ENCODE measurements at places on chromosomes 3 and 15. TPM values are rescaled to one million over a fixed set of nuclear protein-coding genes. Genes with fewer than 3 reads are reported as not detected.

SLC9C1 gene
- not detected for polyA plus RNA-seq

DNA sequence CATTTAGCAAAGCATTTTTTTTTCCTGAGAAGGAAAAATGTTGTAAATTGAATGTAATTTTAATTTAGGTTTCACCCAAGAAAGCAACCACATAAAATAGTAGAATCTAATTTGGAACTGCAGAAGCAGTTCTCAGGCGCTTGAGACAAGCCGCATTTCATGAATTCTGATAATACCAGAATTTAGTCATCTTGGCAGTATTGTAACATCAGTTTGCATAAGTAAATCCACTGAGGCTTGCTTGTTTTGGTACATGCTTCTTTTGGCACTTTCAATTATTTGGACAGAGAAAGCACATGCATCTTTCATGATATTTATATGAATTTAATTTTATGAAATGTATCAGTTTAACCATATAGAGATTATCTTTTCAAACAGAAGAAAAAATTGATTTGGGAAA lies 389.7 kb upstream of the ROBO1 start:
- H3K4me3 ChIP-seq = no peak overlapping the region
- DNase-seq = no peak
- H3K4me1 ChIP-seq = no peaks in the 10 kb centered on the region
- H3K27me3 ChIP-seq = no peaks in the 10 kb centered on the region
- H3K36me3 ChIP-seq = no peaks in the 10 kb centered on the region

ZNF385D gene
- not detected for polyA plus RNA-seq

DNA sequence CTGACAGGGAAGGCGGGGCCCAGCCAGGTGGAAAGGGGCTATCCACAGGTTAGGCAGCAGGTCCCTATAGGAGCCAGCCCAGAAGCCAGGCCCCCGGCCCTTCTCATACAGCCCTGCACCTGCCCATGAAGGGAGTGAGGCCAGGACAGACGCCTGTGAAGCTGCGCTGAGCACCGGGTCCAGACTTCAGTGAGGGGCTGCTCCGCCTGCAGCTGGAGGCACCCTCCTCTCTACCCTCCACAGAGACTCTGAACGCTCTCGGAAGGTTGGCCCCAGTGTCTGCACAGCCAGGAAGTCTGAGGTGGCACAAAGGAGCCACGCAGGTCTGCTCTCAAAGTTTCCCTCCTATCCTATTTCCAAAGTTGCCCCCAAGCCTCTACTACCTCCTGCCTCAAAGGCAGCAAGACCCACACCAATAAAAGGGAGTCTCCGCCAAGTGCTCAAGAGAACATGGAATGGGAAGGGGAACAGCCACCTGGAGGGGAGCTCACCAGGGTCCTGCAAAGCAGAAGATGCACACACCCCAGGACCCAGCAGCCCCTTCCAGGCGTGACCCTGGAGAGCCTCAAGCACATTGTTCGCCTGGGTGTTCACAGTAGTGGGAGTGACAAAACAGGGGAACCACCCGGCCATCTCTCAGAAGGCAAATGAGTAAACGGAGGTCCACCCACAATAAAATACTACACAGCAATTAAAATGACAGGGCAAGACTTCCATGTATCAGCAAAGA lies 19.5 kb downstream of the XXYLT1 start:
- no peak overlapping the region for H3K4me3 ChIP-seq
- no peak for DNase-seq
- no peaks in the 10 kb centered on the region for H3K4me1 ChIP-seq
- no peaks in the 10 kb centered on the region for H3K27me3 ChIP-seq

DNA sequence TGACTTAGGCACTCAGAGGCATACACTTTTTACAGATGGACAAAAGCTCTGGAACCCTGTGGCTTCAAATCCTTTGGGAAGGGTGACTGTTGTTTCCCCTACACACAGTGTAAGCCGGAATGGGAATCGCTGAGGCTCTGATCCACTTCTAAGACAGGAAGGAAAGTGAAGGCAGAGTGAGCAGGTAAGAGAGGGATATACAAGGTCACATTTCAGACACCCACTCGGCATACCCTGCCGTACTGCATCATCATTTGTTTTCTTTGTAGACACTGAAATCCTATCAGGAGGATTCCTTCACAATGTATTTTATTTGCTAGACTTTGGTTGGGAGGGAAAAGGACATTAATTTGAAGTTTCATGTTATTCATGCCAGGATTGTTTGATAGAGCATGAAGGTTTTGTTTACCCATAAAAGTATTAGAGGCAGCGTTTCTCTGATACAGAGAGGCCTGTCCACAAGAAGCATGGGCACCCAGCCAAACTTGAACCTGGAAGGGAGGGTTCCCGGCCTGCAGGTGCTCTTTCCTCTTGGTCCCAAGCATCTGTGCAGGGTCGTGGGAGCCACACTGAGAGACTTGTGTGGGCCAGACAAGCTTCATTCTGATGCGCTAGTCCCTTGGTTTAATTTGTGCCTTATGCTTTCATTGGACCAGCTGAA lies 21.9 kb upstream of the POLR2M start:
- H3K4me1 ChIP-seq = no peaks in the 10 kb centered on the region
- H3K4me3 ChIP-seq = no peak overlapping the region
- no peaks in the 10 kb centered on the region for H3K27me3 ChIP-seq

DNA sequence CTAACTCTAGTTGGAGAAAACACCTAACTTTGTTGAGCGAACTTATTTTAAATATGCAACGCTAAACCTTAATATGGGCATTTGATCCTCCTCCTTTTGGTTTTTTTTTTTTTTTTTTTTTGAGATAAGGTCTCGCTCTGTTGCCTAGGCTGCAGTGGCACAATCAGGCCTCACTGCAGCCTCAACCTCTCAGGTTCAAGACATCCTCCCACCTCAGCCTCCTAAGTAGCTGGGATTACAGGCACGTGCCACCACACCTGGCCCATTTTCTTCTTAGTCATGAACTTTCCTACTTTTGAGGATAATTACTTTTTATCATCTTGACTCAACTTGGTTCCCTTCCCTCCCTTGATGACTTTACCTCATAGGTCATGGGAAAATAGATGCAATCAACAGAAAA lies 3.9 kb downstream of the NUSAP1 start:
- no peak overlapping the region for H3K27ac ChIP-seq
- H3K4me1 ChIP-seq = peaks cover 16% of the 10 kb centered on the region
- H3K4me3 ChIP-seq = no peak overlapping the region
- no peaks in the 10 kb centered on the region for H3K27me3 ChIP-seq

DNA sequence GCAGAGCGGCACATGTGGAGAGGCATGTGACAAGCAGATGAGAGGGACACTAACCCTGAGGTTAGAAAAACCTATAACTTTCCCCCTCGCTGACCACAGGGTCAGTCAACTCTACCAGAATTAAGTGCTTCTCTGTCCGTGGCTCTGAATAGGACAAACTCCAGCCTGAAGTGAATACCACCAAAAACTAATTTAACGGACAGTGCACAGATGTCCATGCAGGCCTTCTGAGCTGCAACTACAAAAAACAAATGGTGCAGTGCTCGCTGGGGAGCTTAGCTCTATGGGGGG lies 59.3 kb downstream of the ADCY5 start:
- H3K27ac ChIP-seq = no peak overlapping the region
- no peaks in the 10 kb centered on the region for H3K27me3 ChIP-seq
- no peaks in the 10 kb centered on the region for H3K4me1 ChIP-seq
- no peak for DNase-seq
- H3K4me3 ChIP-seq = no peak overlapping the region
- H3K36me3 ChIP-seq = no peaks in the 10 kb centered on the region

DNA sequence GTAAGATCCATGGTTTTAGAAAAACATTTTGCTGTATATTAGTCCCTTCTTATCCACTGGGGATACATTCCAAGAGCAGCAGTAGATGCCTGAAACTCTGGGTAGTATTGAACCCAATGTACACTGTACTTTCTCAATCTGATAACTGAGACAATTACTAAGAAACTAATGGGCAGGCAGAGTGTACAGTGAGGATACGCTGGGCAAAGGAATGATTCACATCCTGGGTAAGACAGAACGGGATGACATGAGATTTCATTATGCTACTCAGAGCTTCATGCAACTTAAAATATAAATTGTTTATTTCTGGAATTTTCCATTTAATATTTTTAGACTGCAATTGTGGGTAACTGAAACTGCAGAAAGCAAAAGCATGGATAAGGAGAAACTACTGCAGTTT lies 46.2 kb upstream of the TEX55 start:
- H3K36me3 ChIP-seq = no peaks in the 10 kb centered on the region
- H3K27me3 ChIP-seq = no peaks in the 10 kb centered on the region
- H3K4me3 ChIP-seq = no peak overlapping the region
- DNase-seq = no peak
- H3K27ac ChIP-seq = no peak overlapping the region

AGTR1 gene
- polyA plus RNA-seq = not detected

DNA sequence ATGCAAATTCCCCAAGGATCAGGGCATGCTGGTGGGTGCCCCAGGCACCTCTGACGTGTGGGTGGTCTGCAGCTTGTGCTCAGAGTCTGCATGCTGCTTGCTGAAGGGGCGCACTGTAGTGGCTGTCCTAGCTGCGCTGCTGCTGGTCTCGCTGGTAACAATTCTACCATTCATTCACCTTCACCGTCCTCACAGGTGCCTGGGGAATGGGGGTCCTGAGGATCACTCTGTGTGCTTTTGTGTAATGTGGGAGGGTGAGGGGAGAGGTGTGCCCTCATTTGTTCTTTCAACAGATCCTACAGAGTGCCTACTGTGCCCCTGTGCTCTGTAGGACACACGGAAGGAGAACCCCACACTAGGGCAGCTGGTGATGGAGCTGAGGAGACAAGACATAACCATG lies 2.1 kb upstream of the ITGA11 start:
- H3K36me3 ChIP-seq = no peaks in the 10 kb centered on the region
- H3K4me3 ChIP-seq = no peak overlapping the region
- H3K27me3 ChIP-seq = peaks cover 70% of the 10 kb centered on the region
- H3K27ac ChIP-seq = no peak overlapping the region

GRCh38 chr3:124707656-124708062 lies 22.6 kb upstream of the UMPS start:
- DNase-seq = no peak
- H3K4me3 ChIP-seq = no peak overlapping the region
- H3K4me1 ChIP-seq = no peaks in the 10 kb centered on the region
- no peaks in the 10 kb centered on the region for H3K36me3 ChIP-seq
- H3K27me3 ChIP-seq = peaks cover 17% of the 10 kb centered on the region

CTDSPL2 gene
- 12.2 TPM for polyA plus RNA-seq

DNA sequence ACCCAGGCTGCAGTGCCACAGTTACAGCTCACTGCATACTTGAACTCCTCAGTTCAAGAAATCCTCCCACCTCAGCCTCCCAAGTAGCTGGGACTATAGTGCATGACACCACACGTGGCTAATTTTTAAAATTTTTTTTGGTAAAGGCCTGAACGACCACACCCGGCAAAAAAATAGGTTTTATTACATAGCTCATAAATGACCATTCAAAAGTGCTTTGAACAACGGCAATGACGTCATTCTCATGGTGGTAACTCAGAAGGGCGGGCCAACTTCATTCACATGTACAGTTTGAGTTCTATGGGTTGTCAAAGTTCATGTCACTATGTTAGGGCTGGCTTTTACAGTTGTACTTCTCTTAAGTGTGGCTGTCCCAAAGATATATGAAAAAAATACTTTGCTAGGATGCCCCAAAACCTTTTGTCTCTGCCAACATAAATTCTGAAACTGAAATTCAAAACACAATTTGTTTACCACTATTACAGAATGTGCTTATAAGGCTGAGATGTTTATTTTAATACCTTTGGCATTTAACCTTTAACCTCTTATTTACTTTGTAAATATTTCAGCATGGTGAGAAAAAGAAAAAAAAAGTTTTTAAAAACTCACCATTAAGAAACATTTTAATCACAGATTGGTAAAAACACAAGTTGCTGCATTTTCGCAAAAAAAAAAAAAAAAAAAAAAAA lies 6.2 kb downstream of the MYO1E start:
- DNase-seq = peak; percentile 58
- peak overlapping the region; percentile 49 for H3K27ac ChIP-seq
- no peaks in the 10 kb centered on the region for H3K36me3 ChIP-seq
- H3K4me3 ChIP-seq = no peak overlapping the region
- H3K27me3 ChIP-seq = no peaks in the 10 kb centered on the region

GRCh38 chr3:39388741-39389248 lies 5.6 kb downstream of the SLC25A38 start:
- H3K36me3 ChIP-seq = peaks cover 7% of the 10 kb centered on the region
- no peak overlapping the region for H3K27ac ChIP-seq
- no peak overlapping the region for H3K4me3 ChIP-seq

- no peak overlapping the region for H3K27ac ChIP-seq
- H3K27me3 ChIP-seq = no peaks in the 10 kb centered on the region
- H3K4me3 ChIP-seq = no peak overlapping the region
- no peaks in the 10 kb centered on the region for H3K36me3 ChIP-seq
- peaks cover 9% of the 10 kb centered on the region for H3K4me1 ChIP-seq
- no peak for DNase-seq
These were observed 33.6 kb downstream of the SQOR start for GRCh38 chr15:45668386-45668785.

TGFBR2 gene
- 203 TPM for polyA plus RNA-seq

ROPN1B gene
- polyA plus RNA-seq = not detected

DNA sequence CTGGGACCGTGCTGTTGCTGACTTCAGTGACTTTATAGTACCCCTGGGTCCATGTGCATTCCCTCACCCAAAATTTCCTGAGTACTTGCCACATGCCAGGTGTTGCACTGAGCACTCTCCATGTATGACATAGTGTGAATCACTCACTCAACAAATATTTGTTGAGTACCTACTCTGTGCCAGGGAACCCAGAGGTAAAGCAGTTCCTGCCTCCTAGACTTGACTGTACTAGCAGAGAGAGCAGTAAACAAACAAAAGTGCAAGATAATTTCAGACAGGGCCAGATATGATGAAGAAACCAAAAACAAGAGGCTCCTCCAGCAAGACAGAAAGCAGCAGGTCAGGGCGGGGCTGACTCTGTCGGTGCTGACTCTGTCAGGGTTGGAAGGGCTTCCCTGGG lies 12.2 kb downstream of the TGM4 start:
- no peak for DNase-seq
- no peaks in the 10 kb centered on the region for H3K27me3 ChIP-seq
- peaks cover 38% of the 10 kb centered on the region for H3K4me1 ChIP-seq
- peak overlapping the region; percentile 32 for H3K27ac ChIP-seq
- H3K36me3 ChIP-seq = no peaks in the 10 kb centered on the region

DNA sequence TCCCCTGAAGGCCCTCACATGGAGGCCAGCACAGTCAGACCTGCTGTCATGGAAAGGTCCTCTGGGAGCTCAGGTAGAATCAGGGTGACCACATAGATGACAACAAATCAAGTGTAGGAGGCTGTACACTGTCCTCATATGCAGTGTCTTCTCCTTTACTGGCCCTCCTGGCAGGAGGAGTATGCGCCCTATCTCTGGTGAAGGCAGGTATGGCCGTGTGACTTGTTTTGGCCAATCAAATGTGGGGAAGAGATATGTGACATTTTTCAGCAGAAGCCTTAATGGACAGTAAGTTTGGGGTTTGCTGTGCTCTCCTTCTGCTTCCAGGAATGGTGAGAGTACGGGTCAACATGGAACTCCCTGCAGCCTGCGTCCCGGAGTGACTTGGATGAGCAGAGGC lies 69.9 kb downstream of the RHCG start:
- DNase-seq = no peak
- H3K27me3 ChIP-seq = peaks cover 12% of the 10 kb centered on the region
- no peak overlapping the region for H3K27ac ChIP-seq
- no peak overlapping the region for H3K4me3 ChIP-seq
- H3K4me1 ChIP-seq = peaks cover 3% of the 10 kb centered on the region

CHRNA3 gene
- not detected for polyA plus RNA-seq

- peaks cover 59% of the 10 kb centered on the region for H3K4me1 ChIP-seq
- H3K4me3 ChIP-seq = no peak overlapping the region
- H3K36me3 ChIP-seq = no peaks in the 10 kb centered on the region
- no peaks in the 10 kb centered on the region for H3K27me3 ChIP-seq
These were observed 25.9 kb downstream of the PLD1 start for GRCh38 chr3:171784387-171784786.
